Stimulated activated CD4-positive, alpha-beta T cell treated with anti-CD3 and anti-CD28 coated beads, Interleukin-4, amount 100 ng/mL, for 48 hours (primary cell): ENCODE measurements at places on chromosomes 16 and 17.

- DNase-seq = peak; percentile 57
Measured at GRCh38 chr16:2964475-2965336, 631 bp downstream of the KREMEN2 start.

DNA sequence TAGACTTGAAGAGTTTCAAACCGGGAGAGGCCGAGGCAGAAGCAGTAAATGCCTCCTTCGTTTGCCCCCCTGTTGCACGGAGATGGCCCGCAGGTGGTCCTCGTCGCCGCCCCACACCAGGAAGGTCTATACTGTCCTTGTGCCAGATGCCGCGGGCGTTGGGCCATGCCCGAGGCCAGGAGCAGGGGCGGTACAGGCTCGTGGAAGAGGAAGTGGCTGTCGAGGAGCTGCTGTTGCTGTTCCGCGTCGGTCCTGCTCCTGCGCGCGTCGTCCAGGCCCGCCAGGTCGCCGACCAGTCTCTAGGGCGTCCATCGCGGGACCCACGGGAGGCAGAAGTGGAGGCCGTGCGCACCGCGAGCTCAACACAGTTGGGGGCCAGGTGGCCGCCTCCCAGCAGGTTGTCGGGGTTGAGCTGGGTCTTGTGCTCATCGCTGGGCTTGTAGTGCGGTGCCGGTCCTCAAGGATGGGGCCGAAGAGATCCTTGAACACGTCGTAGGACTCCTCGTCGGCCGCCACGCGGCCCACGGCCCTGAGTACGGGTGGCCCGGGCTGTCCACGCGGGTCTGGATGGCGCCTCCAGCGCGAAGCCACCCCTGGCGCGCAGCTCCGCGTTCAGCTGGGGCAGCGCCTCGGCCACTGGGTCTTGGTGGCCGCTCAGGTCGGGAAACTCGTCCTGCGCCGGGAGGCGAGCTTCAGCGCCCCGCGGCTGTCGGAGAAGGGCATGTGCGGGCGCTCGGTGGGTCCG is 13.1 kb upstream of the C16orf87 start:
- no peak for DNase-seq

DNA sequence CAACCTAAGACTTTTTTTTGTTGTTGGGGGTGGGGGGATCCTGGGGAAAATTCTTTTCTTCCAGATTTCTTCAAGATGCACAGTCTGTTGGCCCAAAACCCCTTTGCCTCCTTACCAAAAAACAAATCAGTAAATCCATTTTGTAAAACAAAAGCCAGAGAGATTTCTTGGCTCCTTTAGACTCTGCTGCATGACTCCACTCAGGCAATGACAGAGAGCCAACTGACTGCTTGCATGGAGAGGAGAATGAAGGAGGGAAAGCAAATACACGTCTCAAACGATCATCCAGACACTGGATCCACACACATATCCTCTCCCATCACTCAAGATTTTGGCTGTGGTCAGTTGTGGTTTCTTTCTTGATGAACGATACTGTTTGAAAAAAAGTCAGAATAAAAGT is 13.8 kb downstream of the COPRS start:
- DNase-seq = no peak

GRCh38 chr17:43644081-43644480 is 17.6 kb downstream of the MEOX1 start:
- DNase-seq = no peak

GRCh38 chr16:29972500-29972899 is 1.2 kb upstream of the TAOK2 start:
- no peak for DNase-seq

DNA sequence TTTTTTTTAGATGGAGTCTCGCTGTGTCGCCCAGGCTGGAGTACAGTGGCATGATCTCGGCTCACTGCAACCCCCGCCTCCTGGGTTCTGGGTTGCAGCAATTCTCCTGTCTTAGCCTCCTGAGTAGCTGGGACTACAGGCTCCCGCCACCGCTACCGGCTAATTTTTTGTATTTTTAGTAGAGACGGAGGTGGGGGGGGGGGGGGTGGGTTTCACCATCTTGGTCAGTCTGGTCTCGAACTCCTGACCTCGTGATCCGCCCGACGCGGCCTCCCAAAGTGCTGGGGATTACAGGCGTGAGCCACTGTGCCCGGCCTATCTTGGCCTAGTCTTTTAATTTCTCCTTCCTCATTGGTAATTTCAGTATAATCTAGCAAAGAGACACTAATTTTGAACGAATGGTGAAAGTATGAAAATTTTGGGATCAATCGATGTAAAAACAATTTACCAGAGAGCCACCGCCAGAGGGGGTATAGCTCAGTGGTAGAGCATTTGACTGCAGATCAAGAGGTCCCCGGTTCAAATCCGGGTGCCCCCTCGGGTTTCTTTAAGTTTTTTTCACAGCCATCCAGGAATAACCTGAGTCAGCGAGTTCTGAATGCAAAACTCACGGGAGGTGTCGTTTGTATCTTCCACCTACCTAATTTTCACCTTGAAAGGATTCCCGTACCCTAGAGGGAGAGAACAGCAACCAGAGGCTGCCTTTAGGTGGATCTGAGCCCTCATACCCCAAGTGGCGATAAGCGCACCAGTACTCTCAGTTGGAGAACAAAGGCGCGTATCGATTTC is 2.5 kb upstream of the LASP1 start:
- peak; percentile 70 for DNase-seq

GRCh38 chr17:74373838-74374606 is 6.7 kb downstream of the GPR142 start:
- DNase-seq = no peak

DNA sequence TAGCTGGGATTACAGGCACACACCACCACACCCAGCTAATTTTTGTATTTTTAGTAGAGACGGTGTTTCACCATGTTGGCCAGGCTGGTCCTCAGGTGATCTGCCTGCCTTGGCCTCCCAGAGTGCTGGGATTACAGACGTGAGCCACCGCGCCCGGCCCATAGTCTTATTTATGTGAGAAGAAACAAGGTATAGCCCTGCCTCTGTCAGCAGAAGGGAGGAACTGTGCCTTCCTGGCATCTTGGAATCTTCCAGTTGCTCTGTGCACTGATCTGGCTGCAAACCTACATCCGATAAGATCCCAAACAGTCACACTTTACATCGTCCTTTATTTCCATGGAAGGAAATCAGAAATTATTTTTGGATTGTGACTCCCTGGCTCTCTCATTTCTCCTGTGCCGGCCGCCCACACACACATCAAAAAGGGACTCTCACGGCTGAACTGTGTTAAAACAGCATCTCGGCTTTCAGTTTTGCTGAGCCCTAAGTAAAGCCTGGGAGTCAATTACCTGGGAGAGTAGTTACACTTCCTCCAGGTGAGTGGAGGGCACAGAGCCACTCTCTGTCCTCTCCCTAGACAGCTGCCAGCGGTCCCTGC is 23.3 kb downstream of the WIPI1 start:
- DNase-seq = no peak

DNA sequence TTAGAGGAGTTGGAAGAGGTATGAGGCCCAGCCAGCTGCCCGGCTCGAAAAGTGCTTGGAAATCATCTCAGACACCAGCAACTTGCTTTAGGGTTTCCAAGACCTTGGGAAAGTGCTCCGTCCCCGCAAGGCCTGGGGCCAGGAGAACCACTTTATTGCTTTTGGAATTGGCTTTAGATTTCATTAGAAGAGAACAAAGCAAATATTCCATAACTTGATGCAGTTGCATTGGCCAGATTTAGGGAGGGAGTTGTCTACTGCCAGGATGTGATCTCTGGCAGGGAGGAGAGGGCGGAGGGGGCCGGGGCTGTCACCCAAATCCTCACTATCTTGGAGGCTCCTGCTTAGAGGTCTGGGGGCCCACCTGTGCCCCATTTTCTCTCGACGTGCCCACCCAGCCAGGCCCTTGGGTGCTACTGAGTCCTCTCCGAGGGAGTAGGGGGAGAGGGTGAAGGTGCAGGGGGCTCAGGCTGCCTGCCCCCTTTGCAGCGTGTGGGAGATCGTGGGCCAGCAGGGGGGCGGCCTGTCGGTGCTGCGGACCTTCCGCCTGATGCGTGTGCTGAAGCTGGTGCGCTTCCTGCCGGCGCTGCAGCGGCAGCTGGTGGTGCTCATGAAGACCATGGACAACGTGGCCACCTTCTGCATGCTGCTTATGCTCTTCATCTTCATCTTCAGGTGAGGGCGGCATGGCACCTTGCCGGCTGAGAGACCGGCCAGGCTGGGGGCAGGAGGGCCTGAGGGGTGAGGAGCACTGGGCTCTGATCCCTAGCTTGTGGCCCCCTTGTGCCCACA is 30.6 kb downstream of the CACNA1G start:
- DNase-seq = no peak

DNA sequence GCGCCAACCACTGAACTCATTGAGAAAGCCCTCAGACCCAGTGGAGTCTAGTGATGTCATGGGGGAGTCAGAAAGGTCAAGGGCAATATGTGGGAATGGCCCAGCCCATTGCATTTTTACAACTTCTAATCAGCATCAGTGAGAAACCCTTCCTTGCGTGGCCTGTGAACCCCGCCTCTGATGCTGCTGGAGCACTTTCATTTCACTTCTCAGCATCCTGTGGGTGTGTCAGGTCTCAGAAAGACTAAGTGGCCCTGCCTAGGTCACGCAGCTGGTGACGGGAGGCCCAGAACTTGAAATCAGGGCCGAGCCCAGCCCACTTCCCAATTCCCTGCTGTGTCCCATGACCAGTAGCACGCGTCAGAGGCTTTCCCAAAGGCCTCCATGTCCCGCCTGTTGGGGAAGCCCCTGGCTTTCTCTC is 6.1 kb downstream of the DNAI2 start:
- DNase-seq = peak; percentile 61

DNA sequence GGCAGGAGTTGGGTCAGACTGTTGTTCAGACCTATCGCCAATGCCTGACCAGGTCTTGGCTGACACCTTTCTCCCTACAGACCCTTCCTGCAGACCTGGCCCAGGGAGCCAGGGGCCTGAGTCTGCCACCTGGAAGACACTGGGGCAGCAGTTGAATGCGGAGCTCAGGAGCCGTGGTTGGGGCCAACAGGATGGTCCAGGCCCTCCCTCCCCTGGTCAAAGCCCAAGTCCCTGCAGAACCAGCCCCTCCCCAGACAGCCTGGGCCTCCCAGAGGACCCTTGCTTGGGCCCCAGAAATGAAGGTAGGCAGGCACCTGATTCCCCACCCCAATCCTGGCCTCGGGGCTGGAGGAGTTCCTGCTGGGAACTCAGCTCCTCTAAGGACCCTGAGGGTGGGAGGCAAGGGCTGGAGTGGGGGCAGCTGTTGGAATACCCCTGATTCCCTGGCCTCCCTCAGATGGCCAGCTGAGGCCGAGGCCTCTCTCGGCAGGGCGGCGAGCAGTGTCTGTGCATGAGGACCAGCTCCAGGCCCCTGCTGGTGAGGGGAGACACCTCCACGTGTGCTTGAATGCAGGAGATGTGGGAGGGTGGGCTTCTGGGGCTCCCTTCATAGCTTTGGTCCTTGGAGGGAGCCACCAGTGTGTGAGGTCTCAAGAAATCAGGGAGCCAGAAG is 3.6 kb downstream of the ACD start:
- DNase-seq = no peak

- no peak for DNase-seq
Measured at GRCh38 chr17:27612160-27612770, 18.7 kb upstream of the LGALS9 start.

DNA sequence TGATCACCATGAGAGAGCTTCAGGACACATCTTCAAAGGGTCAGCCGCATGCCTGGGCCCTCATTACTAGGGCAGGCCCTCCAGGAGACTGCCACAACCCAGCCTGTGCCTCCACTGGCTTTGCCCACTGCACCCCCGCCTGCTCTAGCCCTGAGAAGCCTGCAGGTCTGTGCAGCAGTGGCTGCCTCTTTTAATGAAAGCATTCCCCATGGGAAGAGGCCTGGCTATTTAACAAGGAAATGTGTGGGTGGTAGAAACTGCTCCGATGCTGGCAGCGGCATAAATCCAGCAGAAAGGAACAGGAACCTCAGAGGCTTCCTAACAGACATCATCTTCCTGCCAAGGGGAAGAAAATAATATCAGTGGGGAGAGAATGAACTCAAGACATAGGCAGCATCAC is 375 bp upstream of the KRT32 start:
- no peak for DNase-seq
